Calu3 (cell line): ENCODE measurements at places on chromosomes 12 and 14.

- H3K4me1 ChIP-seq: no peaks in the 10 kb centered on the region
- no peak overlapping the region for H3K27ac ChIP-seq
- no peak for DNase-seq
- peaks cover 9% of the 10 kb centered on the region for H3K27me3 ChIP-seq
- H3K36me3 ChIP-seq: no peaks in the 10 kb centered on the region
- H3K4me3 ChIP-seq: no peak overlapping the region
Measured at GRCh38 chr14:104196461-104197140, 58.2 kb downstream of the KIF26A start.

- no peak overlapping the region for H3K4me3 ChIP-seq
- no peaks in the 10 kb centered on the region for H3K27me3 ChIP-seq
- no peak for DNase-seq
- H3K4me1 ChIP-seq: no peaks in the 10 kb centered on the region
- no peak overlapping the region for H3K27ac ChIP-seq
- H3K36me3 ChIP-seq: no peaks in the 10 kb centered on the region
Measured at GRCh38 chr12:106696681-106697417, 77.6 kb upstream of the RIC8B start.

GRCh38 chr12:108559007-108559655 lies 1.8 kb downstream of the SART3 start:
- DNase-seq: no peak
- H3K36me3 ChIP-seq: peaks cover 54% of the 10 kb centered on the region
- H3K27ac ChIP-seq: peak overlapping the region; percentile 98

GRCh38 chr14:88798156-88798555 lies 5.4 kb upstream of the EML5 start:
- DNase-seq: no peak
- no peak overlapping the region for H3K4me3 ChIP-seq
- no peaks in the 10 kb centered on the region for H3K4me1 ChIP-seq
- H3K27ac ChIP-seq: no peak overlapping the region
- peaks cover 4% of the 10 kb centered on the region for H3K36me3 ChIP-seq

DNA sequence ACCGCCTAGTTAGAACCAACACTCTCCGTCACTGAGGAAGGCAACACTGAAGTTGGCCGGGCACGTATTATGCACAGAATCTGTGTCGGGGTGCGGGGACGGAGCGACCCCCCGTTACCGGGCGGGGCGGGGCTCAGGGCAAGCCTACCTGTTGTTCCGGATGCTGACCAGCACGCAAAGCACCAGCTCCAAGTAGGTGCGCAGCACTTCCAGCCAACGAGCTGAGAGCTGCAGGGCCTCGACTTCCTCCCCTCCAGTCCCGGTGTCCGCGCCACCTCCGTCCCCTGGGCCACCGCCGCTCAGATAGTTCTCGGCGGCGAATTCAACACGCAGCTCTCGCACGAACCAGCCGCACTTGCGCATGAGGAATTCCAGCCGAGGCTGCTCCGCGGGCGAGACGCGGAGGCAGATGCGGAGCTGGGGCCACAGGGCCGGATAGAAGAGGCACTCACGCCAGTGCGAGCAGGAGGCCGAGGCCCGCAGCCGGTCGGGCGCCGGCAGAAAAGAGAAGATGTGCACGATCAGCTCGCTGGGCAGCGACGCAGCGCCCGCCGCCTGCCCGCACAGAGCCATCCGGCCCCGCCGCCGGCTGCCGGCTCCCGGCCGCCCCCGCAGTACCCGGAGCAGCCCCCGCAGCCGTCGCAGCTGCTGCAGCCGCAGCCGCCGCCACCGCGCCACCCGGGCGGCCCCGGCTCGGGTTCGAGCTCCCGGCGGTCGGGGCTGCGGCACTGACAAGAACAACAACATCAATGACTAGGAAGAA lies 636 bp downstream of the FBXO33 start:
- no peaks in the 10 kb centered on the region for H3K27me3 ChIP-seq
- H3K4me3 ChIP-seq: peak overlapping the region; percentile 94
- peak overlapping the region; percentile 100 for H3K27ac ChIP-seq
- H3K36me3 ChIP-seq: peaks cover 36% of the 10 kb centered on the region
- DNase-seq: peak; percentile 56

GRCh38 chr12:26939953-26940352 lies 1.7 kb downstream of the FGFR1OP2 start:
- H3K36me3 ChIP-seq: peaks cover 32% of the 10 kb centered on the region
- no peaks in the 10 kb centered on the region for H3K27me3 ChIP-seq
- DNase-seq: no peak
- peak overlapping the region; percentile 94 for H3K4me3 ChIP-seq

GRCh38 chr14:56119201-56119981 lies 1.2 kb downstream of the PELI2 start:
- peaks cover 26% of the 10 kb centered on the region for H3K36me3 ChIP-seq
- no peaks in the 10 kb centered on the region for H3K27me3 ChIP-seq
- peak overlapping the region; percentile 86 for H3K27ac ChIP-seq
- peak overlapping the region; percentile 96 for H3K4me3 ChIP-seq
- DNase-seq: peak; percentile 42
- H3K4me1 ChIP-seq: peaks cover 45% of the 10 kb centered on the region

DNA sequence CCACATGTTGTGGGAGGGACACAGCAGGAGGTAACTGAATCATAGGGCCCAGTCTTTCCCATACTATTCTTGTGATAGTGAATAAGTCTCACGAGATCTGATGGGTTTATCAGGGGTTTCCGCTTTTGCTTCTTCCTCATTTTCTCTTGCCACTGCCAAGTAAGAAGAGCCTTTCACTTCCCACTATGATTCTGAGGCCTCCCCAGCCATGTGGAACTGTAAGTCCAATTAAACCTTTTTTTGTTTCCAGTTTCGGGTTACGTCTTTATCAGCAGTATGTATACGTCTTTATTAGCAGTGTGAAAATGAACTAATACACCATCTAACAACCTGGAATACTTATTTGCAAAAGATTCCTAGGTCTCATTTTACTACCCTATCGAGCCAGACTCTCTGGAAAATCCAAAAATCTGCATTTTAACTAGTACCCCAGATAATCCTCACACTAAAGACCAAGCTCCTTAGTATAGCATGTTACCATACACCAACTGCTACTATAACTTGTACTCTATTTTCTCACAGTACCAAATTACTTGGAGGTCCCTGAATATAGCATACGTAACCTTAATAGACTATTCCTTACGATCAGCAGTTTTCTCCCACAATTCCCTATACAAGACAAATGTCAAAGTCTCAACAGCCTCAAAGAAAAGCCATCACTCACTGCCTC lies 11.5 kb downstream of the GTF2A1 start:
- no peaks in the 10 kb centered on the region for H3K27me3 ChIP-seq
- H3K4me1 ChIP-seq: no peaks in the 10 kb centered on the region
- H3K36me3 ChIP-seq: peaks cover 14% of the 10 kb centered on the region
- H3K4me3 ChIP-seq: no peak overlapping the region
- H3K27ac ChIP-seq: no peak overlapping the region

DNA sequence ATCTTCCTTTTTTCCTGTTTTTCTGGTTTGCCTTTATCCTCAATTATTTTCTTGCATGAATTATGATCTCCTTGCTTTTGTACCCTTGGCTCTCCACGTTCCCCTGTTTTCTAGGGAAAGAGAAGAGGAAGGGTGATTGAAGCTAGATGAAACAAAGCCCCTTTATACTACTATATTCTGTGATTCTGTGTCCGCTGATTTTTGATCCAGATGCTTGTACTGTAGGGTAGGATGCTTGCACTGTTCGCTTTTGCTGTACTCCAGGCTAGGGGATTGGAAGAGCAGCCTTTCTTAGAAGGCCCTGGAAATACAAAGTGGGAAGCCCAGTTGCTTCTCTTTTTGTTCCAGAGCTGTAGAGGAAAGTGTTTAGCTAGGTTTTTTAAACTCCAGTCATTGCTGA lies 35.1 kb upstream of the KLHDC2 start:
- no peaks in the 10 kb centered on the region for H3K27me3 ChIP-seq
- H3K27ac ChIP-seq: no peak overlapping the region
- DNase-seq: no peak
- H3K4me1 ChIP-seq: no peaks in the 10 kb centered on the region

DNA sequence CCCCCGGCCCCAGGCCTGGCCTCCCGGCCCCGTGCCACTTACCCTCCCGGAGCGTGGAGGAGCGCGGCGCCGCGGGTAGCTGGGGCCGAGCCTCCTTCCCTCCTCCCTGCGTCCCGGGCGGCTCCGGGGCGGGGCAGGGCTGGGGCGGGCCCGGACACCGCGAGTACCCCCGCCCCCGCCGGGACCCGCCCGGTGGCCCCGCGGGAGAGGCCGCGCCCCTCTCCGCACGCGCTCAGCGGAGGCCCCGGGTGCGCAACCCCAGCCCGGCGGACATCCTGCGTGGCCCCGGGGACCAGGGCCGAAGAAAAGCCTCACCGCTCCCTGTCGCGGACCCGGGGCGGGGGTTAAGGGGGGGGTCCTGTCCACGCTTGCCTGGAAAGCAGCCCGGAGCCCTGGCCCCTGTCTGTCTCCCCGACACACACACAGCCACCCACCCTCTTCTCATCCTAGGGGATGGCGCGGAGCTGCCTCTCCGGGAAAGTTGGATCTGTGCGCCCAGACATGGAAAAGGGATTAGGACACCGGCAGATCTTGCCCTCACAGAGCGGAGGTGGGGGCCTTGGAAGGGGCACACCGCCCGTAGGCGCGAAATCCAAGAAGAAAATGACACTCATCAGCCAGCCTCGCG lies at the start of gene SYNE3:
SYNE3 (minus strand) TSS at position 97 of the 628 bp plus-strand sequence. CDS start 40,829 bp downstream, outside the sequence.
- no peaks in the 10 kb centered on the region for H3K36me3 ChIP-seq
- H3K4me1 ChIP-seq: peaks cover 18% of the 10 kb centered on the region
- peak within 1 kb of the TSS; percentile 64 for H3K4me3 ChIP-seq
- H3K27me3 ChIP-seq: no peaks in the 10 kb centered on the region
- peak; percentile 44 for DNase-seq

- H3K27ac ChIP-seq: no peak overlapping the region
- H3K4me1 ChIP-seq: no peaks in the 10 kb centered on the region
- H3K4me3 ChIP-seq: no peak overlapping the region
- H3K27me3 ChIP-seq: peaks cover 15% of the 10 kb centered on the region
- no peaks in the 10 kb centered on the region for H3K36me3 ChIP-seq
- DNase-seq: no peak
Measured at GRCh38 chr12:77166696-77167095, 101.3 kb upstream of the E2F7 start.

- H3K4me3 ChIP-seq: no peak overlapping the region
- no peaks in the 10 kb centered on the region for H3K36me3 ChIP-seq
- no peak overlapping the region for H3K27ac ChIP-seq
- H3K27me3 ChIP-seq: no peaks in the 10 kb centered on the region
Measured at GRCh38 chr14:84453307-84453950, 1076.5 kb upstream of the FLRT2 start.

GRCh38 chr12:19095331-19095730 lies 34.2 kb upstream of the PLEKHA5 start:
- no peaks in the 10 kb centered on the region for H3K27me3 ChIP-seq
- peaks cover 7% of the 10 kb centered on the region for H3K36me3 ChIP-seq
- no peak for DNase-seq

DNA sequence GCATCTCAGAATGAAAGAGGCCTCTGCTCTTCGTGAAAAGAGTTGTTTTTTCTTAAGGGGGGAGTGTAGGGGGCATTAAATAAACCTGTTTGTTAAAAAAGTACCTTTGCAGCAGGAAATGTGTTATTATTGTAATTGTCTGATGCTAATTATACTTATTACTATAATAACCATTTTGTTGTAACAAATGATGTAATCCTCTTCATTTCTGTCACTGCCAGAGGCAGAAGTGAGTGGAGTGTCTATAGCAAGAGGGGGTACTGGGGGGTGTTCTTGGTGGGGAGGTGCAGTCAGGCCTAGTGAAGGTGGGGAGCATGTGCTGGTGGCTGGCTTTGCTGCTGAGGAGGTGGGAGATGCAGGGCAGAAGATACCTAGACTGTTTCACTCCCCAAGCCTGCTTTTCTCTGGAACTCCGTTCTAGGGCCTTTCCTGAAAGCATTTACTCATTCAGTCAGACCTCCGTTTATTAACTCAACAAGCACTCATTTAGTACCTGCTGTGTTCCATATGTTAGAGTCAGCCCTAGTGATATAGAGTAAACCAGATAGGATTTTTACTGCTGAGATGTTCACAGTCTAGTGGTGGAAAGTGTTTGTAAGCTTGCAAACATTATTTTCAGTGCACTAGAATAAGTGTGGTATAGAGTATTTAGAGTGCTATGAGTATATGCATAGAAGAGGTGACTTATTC lies 77.5 kb upstream of the CISTR start:
- H3K4me3 ChIP-seq: no peak overlapping the region
- H3K27me3 ChIP-seq: no peaks in the 10 kb centered on the region
- H3K27ac ChIP-seq: peak overlapping the region; percentile 72
- H3K36me3 ChIP-seq: peaks cover 6% of the 10 kb centered on the region
- DNase-seq: no peak

GRCh38 chr12:124462750-124463149 lies 104.7 kb downstream of the NCOR2 start:
- no peak for DNase-seq
- no peak overlapping the region for H3K27ac ChIP-seq
- peaks cover 18% of the 10 kb centered on the region for H3K4me1 ChIP-seq

DNA sequence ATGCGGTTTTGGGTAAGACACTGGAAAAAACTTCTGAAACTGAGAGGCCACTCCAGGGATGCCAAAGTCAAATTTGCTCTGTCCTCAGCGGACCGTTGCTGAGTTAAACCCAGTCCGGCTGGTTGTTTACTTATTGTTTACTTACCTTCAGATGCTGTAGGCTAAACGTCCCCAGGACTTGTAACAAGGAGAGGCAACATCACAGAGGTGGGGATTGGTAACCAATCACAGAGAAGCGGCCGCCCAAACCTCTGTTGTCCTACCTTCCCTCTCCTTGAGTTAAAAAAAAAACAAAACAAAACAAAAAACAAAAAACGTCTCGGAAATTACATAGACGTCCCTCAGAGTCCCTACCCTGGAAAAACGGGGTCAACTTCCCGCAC lies 380 bp downstream of the ANO2 start:
- H3K27ac ChIP-seq: no peak overlapping the region
- no peaks in the 10 kb centered on the region for H3K36me3 ChIP-seq
- no peak for DNase-seq
- peaks cover 99% of the 10 kb centered on the region for H3K27me3 ChIP-seq

DNA sequence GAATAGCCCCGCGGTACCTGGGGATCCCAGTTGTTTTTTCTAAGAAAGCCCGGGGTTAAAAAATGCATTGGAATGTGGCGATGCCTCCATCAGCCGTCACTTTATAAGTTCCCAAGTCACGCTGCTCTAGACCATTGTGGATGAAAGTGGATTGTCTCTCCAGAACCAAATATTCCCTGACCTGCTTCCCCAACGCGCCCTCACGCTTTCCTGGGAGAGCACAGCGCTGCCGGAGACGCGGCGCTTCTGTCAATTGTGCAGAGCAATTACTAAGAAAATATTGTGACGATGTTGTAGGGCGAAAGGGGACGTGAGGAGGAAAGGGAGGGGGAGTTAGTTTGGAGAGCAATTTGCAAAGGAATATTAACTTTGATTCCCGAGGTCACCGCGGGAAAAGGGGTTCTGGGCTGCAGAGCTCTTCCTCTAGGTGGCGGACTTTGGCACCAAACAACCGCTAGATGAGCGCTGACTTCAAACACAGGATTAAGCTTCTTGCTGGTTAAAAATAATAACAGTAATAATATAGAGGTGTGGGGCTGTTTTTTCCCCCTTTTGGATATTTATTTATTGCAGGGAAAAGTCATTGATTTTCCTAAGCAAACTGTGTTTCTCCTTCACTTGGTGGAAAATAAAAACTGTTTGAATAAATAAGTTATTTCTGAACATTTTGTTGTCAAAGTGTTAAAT lies 9.6 kb upstream of the FOXG1 start:
- peaks cover 18% of the 10 kb centered on the region for H3K4me1 ChIP-seq
- peak overlapping the region; percentile 50 for H3K4me3 ChIP-seq
- peaks cover 4% of the 10 kb centered on the region for H3K36me3 ChIP-seq
- H3K27me3 ChIP-seq: peaks cover 71% of the 10 kb centered on the region
- no peak overlapping the region for H3K27ac ChIP-seq

GRCh38 chr12:104823985-104824461 lies 134.1 kb downstream of the SLC41A2 start:
- H3K36me3 ChIP-seq: no peaks in the 10 kb centered on the region
- no peak overlapping the region for H3K4me3 ChIP-seq
- no peak overlapping the region for H3K27ac ChIP-seq
- no peaks in the 10 kb centered on the region for H3K27me3 ChIP-seq
- DNase-seq: no peak

GRCh38 chr12:65123435-65124063 lies 2.4 kb upstream of the WIF1 start:
- no peaks in the 10 kb centered on the region for H3K36me3 ChIP-seq
- no peak overlapping the region for H3K4me3 ChIP-seq
- DNase-seq: peak; percentile 44
